ENCODE measurements at places on chromosomes 12 and 14.

- DNase-seq, result no peak
These were observed 215.5 kb downstream of the AEBP2 start for GRCh38 chr12:19654650-19655376.

DNA sequence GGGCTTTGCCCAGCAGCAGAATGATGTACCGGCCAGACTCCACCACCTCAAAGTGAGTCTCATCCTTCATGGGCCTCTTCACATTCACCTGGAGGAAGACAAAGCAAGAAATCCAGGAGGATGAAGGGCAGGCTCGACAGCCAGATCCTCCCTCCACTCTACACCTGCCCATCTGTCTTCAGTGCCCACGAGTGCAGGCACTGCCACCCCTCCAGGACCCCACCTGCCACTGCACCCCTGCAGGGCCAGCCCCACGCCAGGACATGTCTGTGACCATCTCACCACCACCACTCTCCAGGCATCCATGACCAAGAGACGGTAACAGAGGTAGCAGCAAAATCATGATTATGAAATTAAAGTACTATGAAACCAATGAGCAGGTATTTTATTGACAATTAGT is 84.3 kb upstream of the ANO2 start:
- DNase-seq, result no peak

GRCh38 chr14:89418976-89419375 is 1.9 kb upstream of the FOXN3 start:
- no peak for DNase-seq

GRCh38 chr14:102593825-102594137 is 1.3 kb downstream of the RCOR1 start:
- no peak for DNase-seq

DNA sequence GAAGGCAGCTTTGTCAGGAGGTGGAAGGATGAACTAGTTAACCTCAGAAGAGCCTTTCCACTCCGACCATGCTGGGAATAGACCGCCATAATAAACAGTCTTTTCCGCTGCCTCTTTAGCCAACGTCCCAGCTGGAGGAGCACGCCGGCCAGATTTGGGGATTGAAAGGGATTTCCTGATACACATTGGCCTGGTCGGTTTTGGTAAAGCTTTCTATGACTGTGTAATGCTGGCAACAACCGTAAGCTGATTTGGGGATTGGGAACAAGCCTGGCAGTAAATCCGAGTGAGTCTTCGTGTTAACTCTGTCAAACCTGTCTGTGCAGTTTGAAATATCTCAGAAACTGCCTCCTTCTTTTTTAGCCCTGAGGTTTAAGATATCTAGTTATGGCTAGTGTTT is 87.0 kb downstream of the DAD1 start:
- no peak for DNase-seq

All from amniotic stem cell (primary cell).